SHP77 (cell line): ENCODE measurements at places on chromosomes 6 and 20.

DNA sequence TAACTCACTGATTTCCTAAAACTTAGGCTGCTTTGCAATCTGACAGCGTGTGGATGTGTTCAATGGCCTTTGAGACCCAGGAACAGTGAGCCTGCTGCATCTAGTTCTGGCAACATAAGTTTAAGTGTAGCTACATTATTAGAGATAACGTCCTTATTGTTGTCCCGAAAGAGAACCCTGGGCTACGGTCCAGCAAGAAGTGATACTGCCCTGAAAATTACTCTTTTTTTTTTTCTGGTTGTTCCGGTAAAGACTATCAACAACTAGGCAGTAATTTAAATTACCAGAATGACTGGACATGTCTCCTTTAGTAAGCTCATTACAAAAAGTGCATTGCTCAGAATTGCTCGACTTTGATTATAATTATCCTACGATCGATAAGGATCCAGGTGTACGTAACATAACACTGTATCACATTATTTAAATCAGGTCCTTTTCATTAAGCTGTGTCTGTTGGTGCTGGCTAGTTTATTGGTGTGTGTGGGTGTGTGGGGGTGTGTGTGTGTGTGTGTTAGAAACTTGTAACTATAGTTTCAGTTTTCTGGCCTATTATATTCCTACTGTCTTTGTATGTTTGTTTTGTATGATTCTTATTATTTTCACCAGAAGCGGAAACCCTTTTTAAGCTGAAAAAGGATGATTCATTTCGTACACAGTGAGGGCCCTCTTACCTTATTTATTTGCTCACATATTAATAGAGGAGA is 3.0 kb downstream of the TSHZ2 start:
- DNase-seq: no peak

- no peak for DNase-seq
Observed at GRCh38 chr20:12395760-12396159, 478.1 kb downstream of the BTBD3 start.

GRCh38 chr6:11773013-11773412 is 5.6 kb downstream of the ADTRP start:
- no peak for DNase-seq

DNA sequence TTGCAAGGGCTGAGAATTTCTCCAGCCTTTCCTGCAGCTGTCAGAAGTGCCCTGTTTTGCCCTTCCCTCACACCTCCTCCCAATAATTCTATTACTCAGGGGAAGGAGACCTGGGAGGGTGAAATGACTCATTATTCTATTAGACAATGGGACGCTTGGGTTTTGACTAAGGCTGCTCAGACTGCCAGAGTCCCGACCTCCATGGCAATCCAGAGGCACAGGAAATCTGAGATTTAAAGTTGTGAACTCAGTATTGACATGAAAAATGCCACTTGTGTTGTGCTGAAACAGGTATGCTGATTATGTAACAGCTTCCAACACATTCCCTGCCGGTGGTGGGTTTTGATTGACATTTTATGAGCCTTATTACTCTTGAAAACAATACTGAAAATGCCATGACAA is 625.9 kb upstream of the FLRT3 start:
- no peak for DNase-seq

DNA sequence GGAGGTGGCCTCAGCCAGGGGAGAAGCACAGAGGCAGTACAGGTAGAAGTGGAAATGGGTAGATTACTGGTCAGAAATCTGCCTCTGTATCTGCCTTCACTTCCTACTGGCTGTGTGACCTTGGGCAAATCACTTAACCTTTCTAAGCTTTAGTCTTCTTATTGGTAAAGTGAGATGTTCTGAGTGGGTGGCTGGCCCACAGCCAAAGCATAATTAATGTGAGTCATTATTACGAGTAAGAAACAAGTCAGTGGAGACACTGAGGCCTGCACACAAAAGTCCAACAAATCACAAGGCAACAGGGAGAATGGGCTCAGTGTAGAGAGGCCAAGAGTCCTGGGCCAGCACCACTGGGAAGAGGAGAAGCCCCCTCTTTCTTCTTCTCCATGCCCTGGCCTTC is 39.1 kb downstream of the NRN1 start:
- DNase-seq: no peak

DNA sequence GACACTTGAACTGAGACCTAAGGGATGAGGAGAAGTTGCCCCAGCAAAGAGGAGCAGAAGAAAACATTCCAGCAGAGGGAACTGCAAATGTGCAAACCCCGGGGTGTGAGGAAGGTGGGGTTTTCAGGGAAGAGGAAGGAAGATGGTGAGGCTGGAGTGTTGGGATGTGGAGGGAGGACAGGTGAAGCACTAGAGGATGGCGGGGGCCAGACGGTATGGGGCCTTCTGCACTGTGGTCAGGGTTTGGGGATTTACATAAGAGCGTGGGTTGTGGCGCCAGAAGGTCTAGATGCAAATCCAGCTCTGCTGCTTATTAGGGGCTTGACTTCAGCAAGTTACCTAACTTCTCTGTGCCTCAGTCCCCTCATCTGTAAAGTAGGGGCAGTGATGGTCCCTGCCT is 16.0 kb downstream of the DLGAP4 start:
- no peak for DNase-seq

- no peak for DNase-seq
Observed at GRCh38 chr6:139490482-139490881, 116.0 kb upstream of the CITED2 start.
